ACHN (cell line): ENCODE measurements at places on chromosomes 11 and 22.
A peak's percentile ranks its signal among the peaks of the same experiment; 100 is the strongest.

GRCh38 chr11:125263268-125263790 lies 98.8 kb downstream of the PKNOX2 start:
- DNase-seq: no peak

GRCh38 chr11:61834278-61835048 lies 6.4 kb downstream of the FADS2 start:
- DNase-seq: no peak

GRCh38 chr22:42343121-42343454 lies 72.6 kb upstream of the TCF20 start:
- no peak for DNase-seq

- DNase-seq: no peak
Observed at GRCh38 chr22:35612903-35613302, 4.2 kb downstream of the MB start.

- no peak for DNase-seq
Observed at GRCh38 chr11:127270851-127271250, 270.3 kb upstream of the KIRREL3 start.

- DNase-seq: no peak
Observed at GRCh38 chr11:26285608-26286007, 46.3 kb upstream of the ANO3 start.

DNA sequence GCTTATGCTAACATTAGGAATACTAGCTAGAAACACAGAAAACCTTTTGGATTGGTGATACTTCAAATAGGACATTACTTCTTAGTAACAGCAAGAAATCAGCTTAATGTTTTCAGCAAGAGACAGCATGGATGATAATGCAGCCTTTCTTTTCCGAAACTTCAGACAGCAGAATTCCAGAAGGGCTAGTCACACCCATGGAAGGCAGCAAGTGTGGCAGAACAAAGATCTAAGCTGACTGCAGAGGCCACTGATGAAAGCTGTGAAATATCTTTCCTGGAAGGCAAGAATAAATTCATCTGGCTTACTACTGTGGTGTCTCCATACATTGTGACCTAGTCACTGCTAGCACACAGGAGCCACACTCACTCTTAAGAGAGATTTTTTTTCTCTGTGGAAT lies 100.3 kb downstream of the CCDC83 start:
- no peak for DNase-seq

- DNase-seq: no peak
Observed at GRCh38 chr22:22917377-22917776, 29.8 kb downstream of the IGLL5 start.

DNA sequence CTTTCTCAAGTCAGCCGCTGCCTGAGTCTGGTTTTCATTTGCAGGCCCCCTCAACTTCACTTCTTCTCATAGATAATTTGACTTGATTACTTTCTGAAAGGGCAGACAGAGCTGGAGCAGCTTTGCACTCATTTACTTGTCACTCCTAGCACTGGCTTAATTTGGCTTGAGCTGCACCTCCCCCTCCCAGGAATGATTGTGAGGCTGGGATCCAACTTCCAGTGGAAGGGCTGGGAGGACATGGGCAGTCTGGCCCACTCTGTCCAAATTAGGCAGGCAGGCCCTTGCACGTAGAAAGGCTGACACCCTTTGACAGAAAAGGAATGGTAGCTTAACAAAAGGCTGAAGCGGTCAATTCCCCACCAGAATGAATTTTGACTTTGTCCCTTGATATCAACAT lies 453.9 kb downstream of the ETS1 start:
- DNase-seq: no peak

- DNase-seq: no peak
Observed at GRCh38 chr11:68673991-68674390, 10.4 kb upstream of the GAL start.

- no peak for DNase-seq
Observed at GRCh38 chr22:32777987-32778386, 23.5 kb upstream of the TIMP3 start.

DNA sequence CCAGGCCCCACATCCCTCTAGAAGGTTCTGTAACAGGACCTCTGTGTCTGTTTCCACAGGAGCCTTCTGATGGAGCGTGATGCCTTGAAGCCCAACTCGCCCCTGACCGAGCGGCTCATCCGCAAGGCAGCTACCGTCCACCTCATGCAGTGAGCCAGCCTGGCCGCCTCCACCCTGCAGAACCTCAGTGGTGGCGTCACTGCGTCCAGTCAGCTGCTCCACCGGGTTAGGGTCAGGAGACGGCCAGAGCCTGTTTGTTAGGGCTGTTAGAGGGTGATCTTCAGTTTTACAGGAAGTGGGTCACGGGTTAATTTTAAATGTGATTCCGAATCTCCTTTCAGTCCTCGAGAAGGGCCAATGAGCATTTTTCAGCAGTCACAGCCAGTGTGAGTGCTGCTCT lies 3.9 kb upstream of the GTSE1 start:
- no peak for DNase-seq

- DNase-seq: no peak
Observed at GRCh38 chr11:48033918-48034341, 53.6 kb downstream of the PTPRJ start.

- peak; percentile 48 for DNase-seq
Observed at GRCh38 chr11:71251761-71252268, 562 bp downstream of the SHANK2 start.

DNA sequence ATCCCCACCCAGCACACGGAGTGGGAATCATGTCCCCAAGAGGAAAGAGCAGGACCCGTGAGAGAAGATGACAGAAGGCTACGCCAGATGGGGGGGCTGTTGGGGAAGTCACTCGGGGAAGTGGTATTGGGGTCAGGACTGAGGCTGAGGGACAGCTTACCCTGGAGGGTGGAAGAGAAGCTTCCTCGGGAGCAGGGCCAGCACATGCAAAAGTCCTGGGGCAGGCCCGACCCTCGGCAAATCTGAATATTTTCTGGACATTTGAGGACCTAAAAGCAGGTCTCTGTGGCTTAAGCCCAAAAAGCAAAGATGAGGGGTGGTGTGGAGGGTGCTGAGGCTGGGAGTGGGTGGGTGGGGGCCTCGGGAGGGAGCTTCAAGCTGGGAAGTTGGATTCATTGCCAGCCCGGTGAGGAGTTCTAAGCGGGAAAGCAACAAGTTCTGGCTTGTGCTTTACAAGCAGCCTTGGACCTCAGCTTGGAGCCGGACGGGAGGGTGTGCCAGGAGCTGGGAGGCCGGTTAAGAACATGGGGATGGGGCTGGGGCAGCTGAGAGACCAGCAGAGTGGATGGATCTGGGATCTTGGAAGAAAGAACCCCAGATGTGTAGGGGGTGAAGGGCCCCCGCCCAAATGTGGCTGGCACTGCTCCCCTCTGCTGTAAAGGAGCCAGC lies 34.9 kb downstream of the GRAMD4 start:
- no peak for DNase-seq

- DNase-seq: no peak
Observed at GRCh38 chr11:10351765-10352641, 47.1 kb downstream of the ADM start.

GRCh38 chr11:9859554-9860305 lies 195.9 kb downstream of the SWAP70 start:
- DNase-seq: no peak

GRCh38 chr11:107385361-107385981 lies 72.2 kb downstream of the CWF19L2 start:
- DNase-seq: no peak

- no peak for DNase-seq
Observed at GRCh38 chr11:85109141-85109540, 518.0 kb downstream of the DLG2 start.

DNA sequence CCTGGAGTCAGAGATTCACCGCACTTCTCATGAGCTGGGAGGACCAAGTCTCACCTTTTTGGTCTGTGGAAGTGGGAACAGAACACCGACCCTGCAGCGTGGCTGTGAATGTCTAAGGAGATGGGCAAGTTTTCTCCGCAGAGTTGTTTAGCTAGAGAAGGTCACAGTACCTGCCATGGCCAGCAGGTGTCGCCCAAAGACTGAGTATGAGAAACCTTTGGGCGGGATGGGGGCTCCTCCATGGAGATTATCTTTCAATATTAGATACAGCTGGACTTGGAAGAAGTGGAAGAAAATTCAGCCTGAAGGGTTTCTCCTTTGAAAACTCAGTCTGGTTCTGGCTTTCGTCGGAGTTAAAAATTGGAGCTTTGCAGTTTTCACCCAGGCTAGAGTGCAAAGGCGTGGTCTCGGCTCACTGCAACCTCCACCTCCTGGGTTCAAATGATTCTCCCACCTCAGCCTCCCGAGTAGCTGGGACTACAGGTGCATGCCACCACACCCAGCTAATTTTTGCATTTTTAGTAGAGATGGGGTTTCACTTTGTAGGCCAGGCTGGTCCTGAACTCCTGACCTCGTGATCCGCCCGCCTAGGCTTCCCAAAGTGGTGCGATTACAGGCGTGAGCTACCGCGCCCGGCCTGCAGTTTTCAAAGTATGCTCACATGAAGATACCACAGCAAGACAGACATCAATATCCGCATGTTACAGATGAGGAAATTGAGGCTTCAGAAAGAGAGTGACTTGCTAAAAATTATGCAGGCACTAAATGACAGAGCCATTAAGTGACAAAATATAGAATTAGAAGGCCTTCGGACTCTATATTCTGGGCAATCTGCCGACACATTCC lies 10.7 kb upstream of the DSCAML1 start:
- peak; percentile 63 for DNase-seq

DNA sequence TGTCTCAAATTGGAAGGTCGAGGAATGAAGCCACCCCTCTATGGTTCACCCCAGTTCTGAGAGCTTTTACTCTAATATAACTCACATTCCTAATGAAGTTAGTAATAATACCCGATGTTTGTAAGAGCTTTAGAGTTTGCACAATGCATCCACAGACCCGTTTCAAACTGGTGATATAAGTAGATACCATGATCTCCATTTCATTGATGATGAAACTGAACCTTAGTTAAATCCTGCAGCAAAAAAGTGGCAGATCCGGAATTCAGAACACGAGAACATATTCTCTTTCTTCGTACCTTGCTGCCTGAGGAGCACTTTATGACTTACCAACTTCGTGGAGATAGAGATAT lies 757 bp upstream of the RBFOX2 start:
- no peak for DNase-seq
